ENCODE measurements at places on chromosomes 16 and 17.

DNA sequence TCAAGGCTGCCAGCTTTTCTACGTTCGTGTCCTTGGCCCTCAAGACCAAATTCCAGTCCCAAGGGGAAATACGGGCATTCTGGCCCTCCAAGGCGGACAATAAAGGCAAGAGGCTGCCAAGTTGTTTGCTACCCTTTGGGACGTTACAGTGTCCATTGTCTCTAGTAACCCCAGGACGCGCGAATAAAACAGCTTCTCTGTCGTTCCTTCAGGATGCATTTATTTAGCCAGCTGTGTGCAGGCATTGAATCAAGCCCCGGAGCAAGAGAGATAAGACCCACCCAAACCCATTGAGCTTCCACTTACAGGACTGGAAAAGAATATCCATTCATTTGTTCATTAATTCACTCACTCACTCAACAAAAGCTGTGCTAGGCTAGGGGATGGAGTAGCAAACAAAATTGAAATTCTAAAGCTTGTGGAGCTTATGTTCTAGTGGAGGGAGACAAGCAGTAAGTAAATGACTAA, 656 bp downstream of the MRPL58 start:
- no peak for DNase-seq
- peaks cover 6% of the 10 kb centered on the region for H3K4me1 ChIP-seq
- H3K4me3 ChIP-seq, result peak overlapping the region; percentile 84
- no peaks in the 10 kb centered on the region for H3K27me3 ChIP-seq
- H3K36me3 ChIP-seq, result peaks cover 3% of the 10 kb centered on the region

- H3K36me3 ChIP-seq, result no peaks in the 10 kb centered on the region
- no peak overlapping the region for H3K4me3 ChIP-seq
- no peak for DNase-seq
- H3K27me3 ChIP-seq, result peaks cover 17% of the 10 kb centered on the region
- no peak overlapping the region for H3K27ac ChIP-seq
- H3K4me1 ChIP-seq, result no peaks in the 10 kb centered on the region
Measured at GRCh38 chr17:79625706-79626105, 14.9 kb upstream of the RBFOX3 start.

DNA sequence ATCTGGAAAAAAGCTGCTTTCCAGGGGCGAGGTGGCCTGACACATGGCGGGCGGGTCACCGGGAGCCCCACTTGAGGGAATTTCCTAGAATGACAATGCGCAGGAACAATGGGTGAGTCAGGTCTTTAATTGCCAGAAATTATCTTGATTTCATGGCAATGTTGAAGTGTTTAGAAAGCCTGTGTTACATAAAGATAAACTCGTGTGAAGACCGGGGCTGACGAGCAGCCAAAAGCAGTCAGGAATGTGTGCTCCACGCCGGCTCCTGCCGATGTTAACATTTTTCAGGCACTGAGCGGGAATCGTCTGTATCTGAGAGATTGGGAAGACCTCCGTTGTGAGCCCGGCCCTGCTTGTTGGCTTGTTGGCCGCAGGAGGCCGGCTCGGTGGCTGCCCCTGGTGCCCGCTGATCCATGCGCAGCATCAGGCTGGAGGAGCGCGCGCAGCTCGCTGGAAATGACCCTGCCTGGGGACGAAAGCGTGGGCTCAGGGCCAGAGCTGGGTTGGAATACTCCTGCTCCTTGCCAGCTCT, 353.1 kb downstream of the FOXL1 start:
- DNase-seq, result peak; percentile 89
- no peaks in the 10 kb centered on the region for H3K27me3 ChIP-seq
- H3K27ac ChIP-seq, result peak overlapping the region; percentile 55
- peaks cover 26% of the 10 kb centered on the region for H3K4me1 ChIP-seq

DNA sequence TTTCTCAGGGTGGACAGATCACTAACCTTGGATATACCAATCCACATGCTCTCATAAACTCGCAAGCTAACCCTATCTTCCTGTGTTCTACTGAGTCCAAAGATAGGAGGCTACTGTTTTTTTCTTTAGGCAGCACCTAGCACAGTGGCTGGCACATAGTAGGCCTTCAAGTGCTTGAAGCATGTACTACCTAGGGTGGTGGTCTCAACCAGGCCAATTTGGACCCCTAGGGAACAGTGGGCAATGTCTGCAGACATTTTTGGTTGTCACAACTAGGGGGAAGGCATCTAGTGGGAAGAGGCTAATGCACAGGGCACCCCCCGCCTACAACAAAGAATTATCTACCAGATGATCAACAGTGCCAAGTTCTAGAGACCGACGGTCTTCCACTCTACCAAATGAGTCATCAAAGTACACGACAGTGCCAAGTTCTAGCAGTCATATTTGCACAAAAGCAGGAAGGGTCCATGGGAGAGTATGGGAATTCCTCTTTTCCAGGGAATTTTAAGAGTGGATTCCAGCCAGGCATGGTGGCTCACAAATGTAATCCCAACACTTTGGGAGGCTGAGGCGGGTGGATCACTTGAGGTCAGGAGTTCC, 390.3 kb downstream of the SLC39A11 start:
- no peak overlapping the region for H3K4me3 ChIP-seq
- no peaks in the 10 kb centered on the region for H3K27me3 ChIP-seq
- peak; percentile 77 for DNase-seq
- no peaks in the 10 kb centered on the region for H3K36me3 ChIP-seq

GRCh38 chr16:74760007-74760767, 14.4 kb downstream of the FA2H start:
- no peak overlapping the region for H3K4me3 ChIP-seq
- H3K4me1 ChIP-seq, result no peaks in the 10 kb centered on the region
- H3K27me3 ChIP-seq, result peaks cover 5% of the 10 kb centered on the region

- DNase-seq, result no peak
- no peak overlapping the region for H3K4me3 ChIP-seq
- H3K27ac ChIP-seq, result no peak overlapping the region
- H3K36me3 ChIP-seq, result no peaks in the 10 kb centered on the region
- peaks cover 17% of the 10 kb centered on the region for H3K4me1 ChIP-seq
- H3K27me3 ChIP-seq, result no peaks in the 10 kb centered on the region
Measured at GRCh38 chr16:57614536-57614935, 13.9 kb upstream of the ADGRG1 start.

DNA sequence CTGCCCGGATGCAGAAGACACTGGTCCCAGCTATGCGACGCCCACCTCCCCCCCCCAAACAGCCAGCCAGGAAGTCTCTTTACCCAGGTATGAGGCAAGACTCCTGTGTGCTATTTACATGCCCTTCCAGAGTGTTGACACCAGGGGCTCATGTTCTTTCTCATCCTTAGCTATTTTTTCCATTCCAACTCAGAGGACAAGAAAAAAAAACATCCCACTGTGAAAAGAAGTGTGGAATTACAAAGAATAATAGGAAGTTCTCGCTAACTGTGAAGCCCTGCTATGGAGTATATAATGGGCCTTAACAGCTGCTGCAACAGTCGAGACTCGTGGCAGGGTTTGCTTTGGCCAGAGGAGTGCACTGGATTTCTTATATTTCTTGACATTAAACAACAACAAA, 584.9 kb downstream of the CDH13 start:
- DNase-seq, result no peak
- H3K27ac ChIP-seq, result no peak overlapping the region
- H3K4me3 ChIP-seq, result no peak overlapping the region

- no peaks in the 10 kb centered on the region for H3K36me3 ChIP-seq
- H3K27ac ChIP-seq, result no peak overlapping the region
- H3K4me3 ChIP-seq, result no peak overlapping the region
- DNase-seq, result peak; percentile 29
- H3K4me1 ChIP-seq, result peaks cover 3% of the 10 kb centered on the region
Measured at GRCh38 chr16:4954714-4955113, 3.4 kb upstream of the SEC14L5 start.

DNA sequence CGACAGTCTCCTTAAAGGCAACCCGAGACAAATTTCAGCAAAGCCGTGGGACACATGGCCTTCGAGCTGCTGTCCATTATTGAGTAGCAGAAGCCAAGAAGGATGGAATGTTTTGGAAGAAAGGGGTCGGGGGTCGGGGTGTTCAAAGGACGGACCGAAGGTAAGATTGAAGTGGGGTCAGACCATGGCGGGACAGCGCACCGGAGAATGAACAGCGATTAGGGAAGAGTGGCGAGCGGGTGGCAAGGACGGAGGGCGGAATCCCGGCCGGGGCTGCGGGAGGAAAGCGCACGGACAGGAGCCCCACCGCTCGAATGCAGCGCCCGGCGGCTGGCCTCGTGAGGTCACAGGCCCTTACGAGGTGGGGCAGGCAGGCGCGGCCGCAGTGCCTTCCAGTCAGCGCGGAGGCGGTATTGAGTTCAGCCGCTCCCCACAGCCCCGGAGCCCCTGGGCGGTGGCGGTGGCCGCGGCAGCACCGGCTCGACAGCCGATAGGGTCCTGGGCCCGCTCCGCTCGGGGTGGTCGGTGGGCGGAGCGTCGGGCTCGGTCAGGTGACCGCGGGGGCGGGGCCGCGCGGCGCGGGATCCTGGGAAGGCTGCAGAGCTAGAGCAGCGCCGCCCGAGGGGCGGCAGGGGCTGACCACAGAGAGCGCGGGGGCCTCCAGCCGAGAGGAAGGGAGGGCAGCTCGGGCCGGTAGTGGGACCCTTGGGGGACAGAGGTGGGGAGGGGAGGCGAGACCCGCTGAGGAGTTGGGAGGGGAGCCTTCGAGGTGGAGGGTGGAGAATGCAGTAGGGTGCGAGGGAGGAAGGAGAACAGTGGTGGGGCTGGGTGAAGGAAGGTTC, at the start of gene EFCAB13:
EFCAB13 (plus strand) TSS at position 574 of the 842 bp plus-strand sequence. CDS start 4,399 bp downstream, outside the sequence.
- DNase-seq, result peak; percentile 71
- no peaks in the 10 kb centered on the region for H3K36me3 ChIP-seq
- H3K4me3 ChIP-seq, result peak within 1 kb of the TSS; percentile 91
- H3K27ac ChIP-seq, result peak within 1 kb of the TSS; percentile 88
- no peaks in the 10 kb centered on the region for H3K4me1 ChIP-seq
- no peaks in the 10 kb centered on the region for H3K27me3 ChIP-seq

- H3K4me1 ChIP-seq, result peaks cover 6% of the 10 kb centered on the region
- H3K36me3 ChIP-seq, result peaks cover 41% of the 10 kb centered on the region
- DNase-seq, result no peak
- no peaks in the 10 kb centered on the region for H3K27me3 ChIP-seq
- peak overlapping the region; percentile 68 for H3K4me3 ChIP-seq
- peak overlapping the region; percentile 69 for H3K27ac ChIP-seq
Measured at GRCh38 chr16:668519-669171, 713 bp downstream of the RHOT2 start.

- DNase-seq, result no peak
- H3K4me3 ChIP-seq, result no peak overlapping the region
- no peaks in the 10 kb centered on the region for H3K36me3 ChIP-seq
- H3K27ac ChIP-seq, result no peak overlapping the region
- no peaks in the 10 kb centered on the region for H3K27me3 ChIP-seq
Measured at GRCh38 chr17:14779241-14779640, 478.4 kb downstream of the HS3ST3B1 start.
